ENCODE measurements at places on chromosomes 5 and 9.

DNA sequence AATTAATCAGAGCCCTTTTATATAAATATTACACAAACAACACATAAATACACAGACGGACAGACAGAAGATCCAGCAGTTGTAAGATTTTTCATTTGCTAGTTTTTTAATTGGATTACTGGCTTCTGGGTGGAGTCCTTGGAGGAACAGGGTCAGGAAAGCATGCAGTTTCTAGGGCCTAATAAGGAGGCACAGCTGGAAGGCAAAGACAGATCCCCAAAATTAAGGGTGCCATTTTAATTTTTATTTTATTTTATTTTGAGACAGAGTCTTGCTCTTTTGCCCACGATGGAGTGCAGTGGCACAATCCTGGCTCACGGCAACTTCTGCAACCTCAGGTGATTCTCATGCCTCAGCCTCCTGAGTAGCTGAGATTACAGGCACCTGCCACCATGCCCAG lies 49.5 kb downstream of the PTGS1 start:
- no peak for DNase-seq

- no peak for DNase-seq
Measured at GRCh38 chr5:136202469-136203205, 9.7 kb upstream of the SMIM32 start.

- DNase-seq: no peak
Measured at GRCh38 chr9:121478816-121479676, 20.6 kb downstream of the GGTA1 start.

GRCh38 chr5:88741964-88742363 lies 141.0 kb downstream of the MEF2C start:
- no peak for DNase-seq

- DNase-seq: peak; percentile 72
Measured at GRCh38 chr5:6766604-6767093, 53.4 kb downstream of the TENT4A start.

- peak; percentile 91 for DNase-seq
Measured at GRCh38 chr5:160399402-160400353, at the start of gene FAM200C. Gene FAM200C (minus strand): TSS chr5:160400054. CDS start chr5:160395490, 4,564 bp downstream.

- no peak for DNase-seq
Measured at GRCh38 chr5:2166306-2166978, 283.7 kb upstream of the IRX4 start.

- no peak for DNase-seq
Measured at GRCh38 chr5:2698581-2698980, 52.9 kb downstream of the IRX2 start.

- no peak for DNase-seq
Measured at GRCh38 chr5:8895599-8895998, 650.3 kb downstream of the SEMA5A start.

DNA sequence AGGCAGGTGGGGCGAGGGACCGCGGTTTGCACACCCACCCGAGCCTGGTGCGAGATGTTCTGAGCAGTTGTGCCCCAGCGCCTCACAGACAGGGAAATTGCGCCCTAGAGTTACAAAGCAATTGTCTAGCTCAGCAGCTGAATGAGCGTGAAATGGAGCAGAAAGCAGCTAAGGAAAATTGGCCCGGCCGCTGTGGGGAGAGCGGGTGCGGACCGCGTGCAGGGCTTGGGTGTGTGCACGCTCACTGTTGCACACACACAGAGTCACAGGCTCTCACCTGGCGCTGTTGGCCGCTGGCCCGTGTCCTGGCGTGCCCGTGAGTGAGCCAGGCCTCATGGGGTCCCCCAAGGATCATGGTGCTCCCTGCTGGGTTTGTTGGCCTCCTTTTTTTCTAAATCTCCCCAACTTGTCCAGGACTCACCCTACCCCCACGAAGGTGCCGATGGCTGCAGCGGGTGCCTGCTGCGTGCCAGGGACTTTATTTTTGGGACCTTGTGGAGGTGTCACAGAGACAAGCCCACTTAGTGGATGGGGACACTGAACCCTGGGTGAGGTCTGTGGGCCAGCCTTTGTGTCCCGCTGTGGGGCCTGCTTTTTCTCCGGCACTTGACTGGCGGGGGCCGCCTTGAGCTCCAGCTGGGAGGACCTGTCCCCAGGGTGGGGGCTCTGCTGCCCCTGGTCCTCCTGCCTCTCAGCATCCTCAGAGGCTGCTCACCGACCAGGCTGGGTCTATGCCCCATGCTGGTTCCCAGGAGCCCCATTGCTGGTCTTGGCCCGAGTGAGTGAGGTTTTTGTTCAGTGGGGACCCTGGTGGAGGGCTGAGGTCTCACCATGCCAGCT lies 5.2 kb downstream of the RXRA start:
- DNase-seq: peak; percentile 67

GRCh38 chr9:95458666-95459065 lies 58.1 kb downstream of the PTCH1 start:
- DNase-seq: no peak

GRCh38 chr9:25917731-25918362 lies 239.6 kb upstream of the TUSC1 start:
- no peak for DNase-seq

- DNase-seq: no peak
Measured at GRCh38 chr5:10797261-10797660, 36.2 kb upstream of the DAP start.

- no peak for DNase-seq
Measured at GRCh38 chr5:111224561-111225345, 569 bp downstream of the CAMK4 start.

DNA sequence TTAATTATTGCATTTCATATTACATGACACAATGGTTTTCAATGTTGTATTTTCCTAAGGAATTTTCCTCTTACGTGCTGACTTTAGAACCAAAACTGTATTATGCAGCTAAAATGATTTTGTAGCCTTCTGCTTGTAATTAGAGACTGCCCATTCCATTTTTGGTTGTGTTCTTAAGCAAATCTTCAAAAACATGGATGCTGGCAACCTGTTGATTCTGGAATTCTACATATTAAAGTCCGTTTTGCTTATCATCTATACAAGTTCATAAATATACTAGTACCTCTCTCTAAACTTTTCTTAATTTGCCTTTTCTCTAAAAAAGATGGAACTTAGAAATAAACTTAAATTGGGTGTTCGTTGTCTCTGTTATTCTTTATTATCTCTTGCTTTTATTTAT lies 88.3 kb downstream of the NR3C1 start:
- DNase-seq: no peak

DNA sequence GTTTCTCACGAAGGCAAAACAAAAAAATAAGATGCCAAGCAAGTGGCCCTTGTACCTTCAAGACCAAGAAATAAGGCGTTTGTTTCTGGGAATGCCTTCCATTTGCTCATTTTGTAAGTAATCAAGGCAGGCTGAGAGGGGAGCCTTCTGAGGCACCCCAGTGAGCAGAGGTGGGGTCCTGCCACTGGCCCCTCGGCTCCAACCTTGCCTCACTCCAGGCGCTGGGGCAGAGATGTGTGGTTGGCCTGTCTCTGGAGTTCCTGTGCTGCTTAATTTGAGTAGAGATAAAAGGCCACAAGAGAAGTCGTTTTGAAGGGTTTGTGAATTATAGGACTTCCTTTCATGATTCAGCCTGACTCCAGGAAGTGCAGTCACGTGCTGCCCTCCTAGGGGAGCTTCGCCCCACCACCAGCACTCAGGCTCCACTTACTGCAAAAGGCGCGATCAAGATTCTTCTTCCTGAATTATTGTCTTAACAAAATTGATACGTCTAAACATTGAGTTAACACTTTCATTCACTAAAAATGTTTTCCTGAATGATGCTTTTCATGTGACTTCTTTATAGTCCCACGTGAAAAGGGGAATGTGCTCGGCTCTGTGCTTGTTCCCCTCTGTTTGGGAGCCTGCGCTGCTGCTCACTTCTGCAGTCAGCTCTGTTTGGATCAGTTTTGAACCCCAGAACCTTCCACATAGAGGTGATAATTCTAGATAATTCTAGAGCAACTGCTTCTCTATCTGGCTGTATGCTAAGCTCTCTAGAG lies 13.7 kb downstream of the SYK start:
- no peak for DNase-seq

GRCh38 chr9:107489687-107490605 lies at the start of gene KLF4:
Gene KLF4 (minus strand): TSS chr9:107489769. CDS start chr9:107489172, 597 bp downstream.
- peak; percentile 93 for DNase-seq

DNA sequence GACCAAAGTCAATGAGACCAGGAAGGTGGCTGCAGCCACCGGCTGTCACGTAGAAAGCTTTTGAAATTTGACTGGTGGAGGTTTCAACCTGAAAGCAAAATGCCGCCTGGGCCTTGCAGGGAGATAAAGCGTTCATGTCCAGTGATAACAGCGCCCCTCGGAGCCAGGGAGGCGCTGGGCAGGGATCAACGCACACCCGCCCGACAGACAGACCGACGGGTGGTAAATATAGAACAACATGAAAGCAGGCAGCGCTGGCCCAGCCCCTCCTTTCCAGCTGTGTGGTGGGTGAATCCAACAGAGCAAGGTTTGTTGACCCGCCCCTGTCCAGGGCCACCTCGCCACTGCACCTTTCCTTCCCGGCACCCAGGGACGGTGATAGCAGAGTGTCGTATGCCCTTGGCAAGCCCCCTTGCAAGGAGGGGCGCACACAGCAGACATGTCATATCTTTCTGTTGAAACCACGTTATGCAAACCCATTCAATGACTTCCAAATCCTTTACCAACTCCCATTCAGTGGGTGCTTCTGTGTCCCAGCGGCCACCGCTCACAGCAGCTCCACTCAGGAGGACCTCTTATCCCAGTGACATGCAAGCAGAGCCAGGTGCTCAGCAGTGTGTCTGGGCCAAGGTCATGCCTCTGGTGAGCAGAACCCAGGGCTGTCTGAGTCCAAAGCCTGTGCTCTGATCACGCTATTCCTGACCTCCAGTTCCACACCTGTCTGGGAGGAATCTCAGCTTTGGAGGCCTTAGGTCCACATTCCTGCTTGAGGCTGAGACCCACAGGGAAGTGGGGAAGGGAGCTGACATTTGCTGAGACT lies 38.7 kb downstream of the NKX2-5 start:
- DNase-seq: no peak

- no peak for DNase-seq
Measured at GRCh38 chr9:132486706-132487350, 76.8 kb downstream of the CFAP77 start.

- DNase-seq: no peak
Measured at GRCh38 chr5:163248871-163249270, 188.5 kb upstream of the CCNG1 start.

- no peak for DNase-seq
Measured at GRCh38 chr5:58136406-58136805, 323.5 kb downstream of the PLK2 start.

- no peak for DNase-seq
Measured at GRCh38 chr9:21392270-21392669, 7.1 kb upstream of the IFNA2 start.
